ENCODE measurements at places on chromosomes 1 and 21.
A peak's percentile ranks its signal among the peaks of the same experiment; 100 is the strongest.

GRCh38 chr1:112934577-112934976, 21.4 kb downstream of the SLC16A1 start:
- DNase-seq: no peak

GRCh38 chr1:69290291-69290690, 277.4 kb upstream of the LRRC7 start:
- no peak for DNase-seq

DNA sequence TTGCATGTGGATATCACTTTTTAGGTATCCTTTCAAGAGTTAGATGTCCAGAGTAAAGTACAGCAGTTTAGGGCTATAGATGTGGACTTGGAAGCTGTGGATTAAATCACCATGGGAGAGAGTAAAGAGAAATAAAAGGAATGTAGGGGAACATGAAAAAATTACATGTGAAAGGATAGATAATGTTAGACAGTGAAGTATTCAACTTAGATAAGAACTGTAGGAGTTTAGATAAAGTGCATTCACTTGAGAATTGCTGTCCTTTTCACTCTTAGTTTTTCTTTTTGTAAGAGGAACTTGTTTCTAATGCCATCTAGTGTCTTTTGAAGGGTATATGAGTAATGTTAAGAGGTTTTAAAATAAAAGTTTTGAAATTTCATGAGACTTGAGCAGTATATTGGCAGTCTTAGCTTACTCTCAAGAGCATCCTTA, 40.1 kb downstream of the MAST2 start:
- DNase-seq: no peak

GRCh38 chr1:236381565-236382158, 12.4 kb upstream of the EDARADD start:
- no peak for DNase-seq

DNA sequence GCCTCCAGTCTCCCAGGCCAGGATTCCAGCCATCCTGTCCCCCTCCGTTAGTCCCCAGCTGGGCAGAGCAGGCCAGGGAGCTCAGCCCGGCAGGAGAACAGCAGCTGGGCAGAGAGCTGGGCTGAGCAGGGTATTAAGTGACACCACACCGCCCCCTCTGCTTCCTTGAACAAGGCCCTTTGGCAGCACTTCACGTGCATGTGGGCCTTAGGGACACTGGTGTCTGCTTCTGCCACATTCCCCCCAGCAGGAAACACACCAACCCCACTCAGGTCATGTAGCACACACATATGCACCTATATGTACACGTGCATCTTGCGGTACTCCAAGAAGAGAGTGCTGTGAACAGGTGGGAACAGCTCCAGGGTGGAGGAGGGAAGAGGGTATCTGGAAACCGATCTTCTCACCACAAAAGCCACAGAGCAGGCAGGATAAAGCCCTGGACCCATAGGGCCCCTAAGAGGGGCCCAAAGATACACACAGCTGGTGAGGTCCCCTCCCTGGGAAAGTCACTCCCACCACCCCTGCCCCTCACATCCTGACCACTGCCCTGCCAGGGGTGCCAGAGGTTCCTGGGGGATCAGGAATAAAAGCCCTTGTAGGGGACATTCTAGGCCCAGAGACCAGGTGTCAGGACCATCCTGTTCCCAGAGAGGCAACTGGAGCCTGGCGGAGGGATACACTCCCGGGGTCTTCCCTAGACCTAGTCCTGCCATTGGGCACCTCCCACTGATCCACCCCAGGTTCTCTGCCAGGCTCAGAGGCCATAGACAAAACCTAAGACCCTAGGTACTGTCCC, 4.5 kb downstream of the EPHA2 start:
- DNase-seq: no peak

DNA sequence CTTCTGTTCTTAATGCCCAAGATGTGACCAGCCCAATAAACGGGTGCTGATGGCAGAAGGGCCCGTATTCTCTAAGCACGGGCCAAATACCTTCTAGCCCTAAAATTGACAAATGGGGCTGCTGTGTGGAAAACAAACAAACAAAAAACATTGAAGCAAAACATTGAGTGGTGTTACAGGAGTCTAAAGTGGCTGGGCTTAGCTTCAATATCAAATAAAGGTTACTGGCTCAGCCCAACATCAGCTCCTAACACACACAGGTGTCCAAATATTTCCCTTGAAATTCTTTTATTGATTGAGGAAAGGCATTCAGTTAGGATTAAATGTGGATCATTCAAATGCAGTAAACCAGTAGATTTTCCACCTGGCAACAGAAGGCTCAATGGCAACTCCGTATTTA, 13.3 kb upstream of the TTF2 start:
- DNase-seq: no peak

DNA sequence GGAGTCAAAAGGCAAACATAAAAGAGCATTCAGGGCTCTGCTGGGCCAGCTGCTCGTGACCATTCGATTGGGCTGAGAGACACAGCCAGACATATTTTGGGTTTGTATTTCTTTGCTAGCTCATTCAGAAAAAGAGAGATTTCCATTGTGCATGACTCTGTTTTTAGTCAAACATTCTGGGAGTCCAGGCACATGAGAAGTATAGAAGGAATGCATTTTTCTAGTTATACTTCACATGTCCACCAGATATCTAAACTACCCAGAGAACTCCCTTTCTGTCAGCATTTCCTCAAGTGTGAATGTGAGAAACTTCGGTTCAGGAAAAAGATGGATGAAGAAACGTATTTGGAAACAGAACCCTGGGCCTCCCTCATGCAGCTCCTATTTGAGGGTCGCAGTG, 6.3 kb upstream of the KCNE1 start:
- DNase-seq: no peak

DNA sequence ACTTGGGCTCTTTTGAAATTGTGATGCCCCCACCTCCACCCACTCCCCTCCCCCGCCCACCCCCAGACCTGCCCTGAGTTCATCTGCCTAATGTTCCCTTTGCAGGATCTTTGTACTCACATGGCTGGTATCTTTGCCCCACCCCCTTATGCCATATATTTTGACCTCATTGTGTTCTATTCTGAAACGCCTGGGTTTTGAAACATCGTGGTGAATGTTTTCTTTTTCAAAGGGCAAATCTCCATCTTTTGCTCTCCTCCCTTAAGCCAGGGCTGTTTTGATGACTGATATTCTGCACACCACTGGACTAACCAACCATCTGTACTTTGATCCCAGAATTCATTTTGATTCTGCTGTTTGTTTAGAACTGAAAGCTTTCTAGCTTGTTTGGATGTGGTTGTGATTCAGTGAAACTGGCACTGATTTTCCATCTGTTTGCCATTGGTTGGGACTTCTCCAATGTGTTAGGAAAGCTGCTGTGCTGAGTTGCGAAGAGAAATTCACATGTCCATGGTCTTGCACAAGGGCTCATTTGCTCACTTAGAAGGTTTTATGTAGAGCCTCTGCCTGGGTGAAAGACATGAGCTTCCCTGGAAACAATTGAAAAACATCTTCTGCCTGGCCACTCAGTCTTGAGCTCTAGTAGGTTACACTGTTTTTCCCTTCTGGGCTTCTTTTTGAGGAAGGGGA, 16.5 kb downstream of the SMAP2 start:
- peak; percentile 42 for DNase-seq

GRCh38 chr1:226443033-226443432, 35.1 kb upstream of the PARP1 start:
- DNase-seq: no peak

DNA sequence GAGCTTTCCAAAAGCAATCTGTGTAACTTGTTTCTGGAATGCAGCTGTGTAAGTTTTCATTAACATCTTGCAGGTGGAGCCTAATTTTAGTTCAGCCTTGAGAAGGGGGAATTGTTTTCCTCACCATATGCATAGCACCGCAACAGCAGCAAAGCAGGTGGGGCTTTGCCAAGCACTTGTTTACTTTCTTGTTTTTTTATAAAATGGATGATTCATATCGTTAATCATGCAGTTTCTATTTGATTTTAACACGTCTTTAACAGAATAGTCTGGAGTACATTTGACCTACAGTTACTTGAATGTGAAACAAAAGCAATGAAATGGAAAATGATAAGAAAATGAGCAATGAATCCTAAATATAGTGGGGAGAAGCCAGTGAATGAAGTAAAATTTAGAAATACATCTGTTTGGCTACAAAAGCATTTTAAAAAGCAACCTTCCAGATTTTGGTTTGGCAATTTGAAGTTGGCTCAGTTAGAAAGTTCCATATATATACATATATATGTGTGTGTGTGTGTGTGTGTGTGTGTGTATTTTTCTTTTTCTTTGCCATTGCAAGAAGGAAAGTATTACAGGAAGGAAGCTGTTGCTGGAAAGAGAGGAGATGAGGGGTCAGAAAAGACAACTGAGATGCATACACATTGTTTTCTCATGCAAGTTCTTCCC, 119.0 kb upstream of the ADGRL2 start:
- DNase-seq: no peak

GRCh38 chr1:48659801-48660200, 116.9 kb downstream of the BEND5 start:
- no peak for DNase-seq

GRCh38 chr1:150995896-150996295, 10.8 kb downstream of the MINDY1 start:
- DNase-seq: peak; percentile 41

DNA sequence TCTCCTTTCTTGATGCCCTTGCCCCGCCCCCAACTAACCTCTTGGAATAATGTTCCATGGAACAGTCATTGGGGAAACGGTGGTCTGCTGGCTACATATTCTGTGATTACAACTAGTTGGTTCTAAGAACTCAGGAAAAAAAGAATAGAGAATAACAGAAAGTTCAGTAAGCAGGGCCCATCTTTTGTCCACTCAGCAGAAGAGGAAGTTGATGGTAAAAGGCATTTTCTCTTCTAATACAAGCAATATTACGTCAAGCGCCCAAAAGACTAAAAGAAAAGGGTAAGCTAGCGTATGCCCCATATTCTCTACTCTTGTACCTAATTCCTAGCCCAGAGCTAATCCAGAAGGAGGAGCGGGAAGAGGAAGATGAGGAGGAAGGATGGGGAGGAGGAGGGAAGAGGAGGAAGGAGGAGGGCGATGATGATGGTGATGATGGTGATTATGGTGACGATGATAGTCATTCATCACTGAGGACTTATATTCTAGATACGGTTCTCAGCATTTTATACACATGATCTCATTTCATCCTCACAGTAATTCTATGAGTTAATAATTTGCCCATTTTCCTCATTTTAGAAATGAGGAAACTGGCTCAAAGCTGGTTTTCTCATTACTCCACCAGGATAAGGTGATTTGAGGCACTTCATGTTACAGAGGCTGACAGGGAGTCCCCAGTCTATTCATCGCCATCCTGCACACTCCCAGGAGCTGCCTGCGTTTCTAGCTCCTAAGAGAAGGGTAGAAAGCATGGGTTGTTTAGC, 76.6 kb upstream of the EFHD2 start:
- no peak for DNase-seq

- no peak for DNase-seq
Observed at GRCh38 chr1:156578055-156578454, 1.5 kb upstream of the TTC24 start.

DNA sequence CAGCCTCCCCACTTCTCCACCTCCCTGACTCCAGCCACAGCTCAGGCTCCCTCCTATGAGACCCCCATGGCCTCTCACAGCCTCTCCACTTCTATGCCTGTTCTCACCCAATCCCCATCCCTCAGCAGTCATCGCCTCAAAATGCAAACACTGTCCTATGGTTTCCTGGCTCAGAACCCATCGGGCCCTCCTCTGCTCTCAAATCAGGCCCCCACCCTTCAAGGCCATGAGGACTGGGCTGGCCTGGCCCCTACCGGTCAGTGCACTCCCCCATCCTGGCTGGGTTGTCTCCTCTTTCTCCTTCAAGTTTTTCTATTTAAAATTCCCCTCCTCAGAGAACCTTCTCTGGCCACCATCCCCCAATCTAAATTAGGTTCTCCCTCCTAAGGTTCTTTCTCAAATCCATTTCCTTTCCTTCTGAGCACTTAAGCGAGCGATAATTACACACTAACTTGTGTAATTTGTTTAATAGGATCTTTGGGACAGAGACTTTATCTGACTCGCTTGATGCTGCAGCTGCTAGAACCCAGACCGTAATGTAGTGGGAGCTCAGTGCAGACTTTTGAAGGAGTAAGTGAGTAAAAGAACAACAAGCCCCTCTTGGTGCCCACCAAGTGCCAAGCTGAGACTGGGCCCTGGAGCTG, 347.2 kb downstream of the MATN1 start:
- no peak for DNase-seq

- no peak for DNase-seq
Observed at GRCh38 chr1:203669739-203670138, 43.1 kb downstream of the ATP2B4 start.

- DNase-seq: no peak
Observed at GRCh38 chr1:212595229-212595628, 13.3 kb upstream of the ATF3 start.

DNA sequence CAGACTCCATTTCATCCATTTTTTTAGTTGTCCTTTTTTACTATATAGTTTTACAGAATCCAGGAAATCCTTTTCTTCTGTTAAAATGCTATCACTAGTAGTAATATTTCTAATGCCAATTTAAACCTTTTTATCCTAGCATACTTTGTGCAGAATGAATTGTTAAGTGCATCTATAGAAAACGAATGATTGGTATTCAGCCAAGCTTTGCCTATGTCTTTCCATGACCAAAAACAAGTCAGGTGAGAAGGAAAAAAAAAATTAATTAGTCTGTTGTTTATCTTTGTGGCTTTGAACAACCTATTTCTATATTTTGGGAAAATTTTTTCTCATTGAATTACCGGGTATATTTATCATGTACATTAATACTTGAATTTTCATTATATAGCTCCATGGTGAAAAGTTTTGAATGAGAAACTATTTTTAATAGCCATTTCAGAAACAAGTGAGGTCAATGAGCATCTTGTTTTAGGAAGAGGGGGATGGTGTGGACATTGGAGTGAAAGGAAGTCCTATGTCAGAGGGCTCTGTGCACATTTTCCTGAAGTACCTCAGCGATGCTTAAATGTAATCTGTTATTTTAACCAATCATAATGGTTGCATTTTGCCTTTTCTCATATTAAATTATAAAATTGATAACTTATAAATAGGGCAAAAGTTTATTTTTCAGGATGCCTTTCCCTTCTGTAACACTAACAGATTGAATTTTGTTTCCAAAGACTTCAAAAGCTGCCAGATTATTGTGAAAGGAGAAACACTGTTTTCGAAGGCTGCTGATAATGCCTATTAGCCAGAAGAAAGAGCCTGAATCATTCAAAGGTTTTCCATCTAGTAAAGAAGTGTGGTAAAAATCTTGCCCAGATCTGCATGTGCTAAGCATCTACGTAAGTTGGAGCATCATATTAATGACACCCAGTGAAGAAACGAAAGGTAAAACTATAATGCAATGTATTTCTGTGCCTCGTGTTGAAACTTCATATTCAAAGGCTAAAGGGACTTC, 73.8 kb upstream of the S1PR1 start:
- DNase-seq: no peak

- no peak for DNase-seq
Observed at GRCh38 chr21:43287795-43288755, 119.3 kb downstream of the CRYAA start.

GRCh38 chr1:151512801-151513625, 1.8 kb downstream of the CGN start:
- DNase-seq: no peak

DNA sequence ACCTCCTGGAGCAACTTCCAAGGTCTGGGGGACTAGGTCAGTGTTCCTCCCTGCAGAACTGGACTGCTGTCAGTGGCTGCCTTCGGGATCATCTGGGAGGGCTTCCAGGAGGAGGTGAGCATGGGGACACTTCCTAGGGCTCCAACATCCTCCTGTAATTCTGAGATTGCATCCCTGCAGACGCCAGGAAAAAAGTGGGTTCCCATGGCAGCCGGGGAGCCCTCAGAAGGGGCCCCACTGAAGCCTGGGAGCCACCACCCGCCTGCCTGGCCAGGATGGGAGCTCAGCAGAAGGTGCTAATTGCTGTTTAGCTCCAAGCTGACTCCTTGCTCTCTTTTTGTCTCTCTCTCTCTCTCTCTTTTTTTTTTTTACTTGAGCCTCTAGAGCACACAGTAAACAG, 16.1 kb upstream of the ARF1 start:
- DNase-seq: peak; percentile 4

Data from activated CD4-positive, alpha-beta memory T cell treated with anti-CD3 and anti-CD28 coated beads for 36 hours (primary cell).